ENCODE measurements at places on chromosomes 6 and 20.

- DNase-seq: no peak
Measured at GRCh38 chr20:5606350-5606749, 143.9 kb upstream of the SHLD1 start.

DNA sequence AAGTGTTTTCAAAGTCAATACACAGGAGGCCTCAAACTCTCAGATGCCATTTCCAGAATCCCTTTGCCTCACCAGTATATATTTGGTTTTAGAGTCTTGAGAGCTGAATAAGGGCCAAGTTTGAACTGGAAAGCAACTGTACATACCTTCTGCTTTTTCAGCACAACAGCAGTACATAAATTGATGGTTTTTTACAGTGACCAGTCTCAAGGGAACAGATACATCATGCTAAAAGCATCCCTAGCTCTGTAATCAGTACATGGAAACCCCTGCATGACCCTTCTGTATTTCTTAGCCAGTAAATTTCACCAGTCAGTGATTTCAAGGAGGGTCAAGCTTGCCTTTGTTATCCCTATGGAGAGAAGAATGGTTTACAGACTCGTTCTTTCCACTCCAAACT lies 40.6 kb upstream of the ECHDC1 start:
- no peak for DNase-seq

GRCh38 chr20:63475209-63475608 lies 2.8 kb upstream of the KCNQ2 start:
- no peak for DNase-seq

- DNase-seq: peak; percentile 51
Measured at GRCh38 chr20:11891776-11892545, 25.7 kb upstream of the BTBD3 start.

DNA sequence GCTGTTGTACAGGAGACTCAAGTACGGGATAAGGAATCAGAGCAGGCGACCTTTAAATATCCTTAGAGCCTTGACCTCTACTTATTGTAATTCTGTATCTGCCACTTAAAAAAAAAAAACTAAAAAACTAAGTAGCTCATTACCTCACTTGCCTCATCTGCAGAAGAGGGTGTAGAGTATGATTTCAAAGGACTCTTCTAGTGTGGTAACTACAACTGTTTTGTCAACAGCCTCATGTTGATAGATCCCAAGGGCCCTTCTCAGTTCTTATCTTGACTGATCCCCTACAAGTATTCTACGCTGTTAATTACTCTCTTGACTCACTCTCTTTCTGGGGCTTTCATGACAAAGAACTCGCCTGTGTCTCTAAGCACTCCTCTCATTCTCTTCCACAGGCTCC lies 16.7 kb upstream of the PDYN start:
- DNase-seq: no peak

DNA sequence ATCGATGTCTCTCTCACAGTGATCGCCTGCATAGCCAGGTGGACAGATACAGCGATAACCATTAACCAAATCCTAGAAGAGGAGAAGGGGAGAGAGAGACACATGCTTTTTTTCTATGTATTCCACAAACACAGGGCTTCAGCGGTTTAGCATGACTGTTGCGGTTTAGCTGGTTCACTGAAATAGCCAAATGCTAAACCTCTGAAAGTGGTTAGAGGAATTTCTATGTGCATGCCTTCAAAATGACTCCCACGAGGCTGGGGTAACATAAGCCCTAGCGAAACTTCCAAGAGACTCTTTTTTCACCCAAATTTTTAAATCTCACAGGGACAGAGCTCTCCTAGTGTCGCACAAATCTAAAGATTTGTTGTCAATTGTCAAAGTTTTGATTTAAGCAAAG lies 25.1 kb downstream of the JAG1 start:
- DNase-seq: no peak

- peak; percentile 48 for DNase-seq
Measured at GRCh38 chr6:22062807-22063408, 233.9 kb downstream of the PRL start.

DNA sequence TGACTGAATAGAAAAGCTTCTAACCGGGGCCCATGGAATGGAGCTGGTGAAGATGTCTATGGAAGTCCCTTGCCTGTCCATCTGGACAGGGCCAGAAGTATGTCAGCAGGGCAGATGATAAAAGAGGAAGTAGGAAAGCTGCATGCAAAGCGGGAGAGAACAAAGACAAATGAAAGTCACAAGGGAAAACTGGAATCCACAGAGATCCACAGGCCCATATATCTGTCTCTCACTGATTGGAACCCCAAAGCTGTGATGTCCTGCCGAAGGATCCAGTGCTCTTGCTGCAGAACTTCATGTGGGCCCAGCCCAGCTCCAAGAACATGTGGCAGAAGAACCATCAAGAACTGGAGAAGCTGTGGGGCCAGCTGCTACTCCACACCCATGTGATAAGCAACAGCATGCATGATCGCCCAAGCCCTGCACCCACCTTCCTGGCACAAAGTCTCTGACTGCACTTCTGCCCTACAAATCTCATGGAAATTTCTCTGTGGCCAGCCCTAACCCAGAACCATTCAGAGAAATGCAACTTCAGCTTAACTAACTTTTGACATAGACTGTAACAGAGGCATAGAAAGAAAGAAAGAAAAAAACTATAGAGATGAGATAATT lies 716.0 kb downstream of the KIF16B start:
- DNase-seq: no peak

DNA sequence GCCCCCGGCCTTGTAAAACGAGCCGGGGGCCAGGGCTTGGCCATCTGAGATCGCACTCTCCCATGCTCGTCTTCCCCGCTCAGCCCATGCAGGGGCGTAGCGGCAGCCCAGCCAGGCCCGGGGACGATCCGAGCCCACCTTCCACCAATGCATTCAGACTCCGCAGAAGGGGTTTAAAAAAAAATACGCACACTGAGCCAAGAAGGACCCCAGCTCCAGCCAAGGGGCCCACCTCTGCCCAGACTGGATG lies 320 bp downstream of the GSTA4 start:
- DNase-seq: peak; percentile 17

GRCh38 chr20:16707674-16708073 lies 22.2 kb upstream of the SNRPB2 start:
- no peak for DNase-seq

DNA sequence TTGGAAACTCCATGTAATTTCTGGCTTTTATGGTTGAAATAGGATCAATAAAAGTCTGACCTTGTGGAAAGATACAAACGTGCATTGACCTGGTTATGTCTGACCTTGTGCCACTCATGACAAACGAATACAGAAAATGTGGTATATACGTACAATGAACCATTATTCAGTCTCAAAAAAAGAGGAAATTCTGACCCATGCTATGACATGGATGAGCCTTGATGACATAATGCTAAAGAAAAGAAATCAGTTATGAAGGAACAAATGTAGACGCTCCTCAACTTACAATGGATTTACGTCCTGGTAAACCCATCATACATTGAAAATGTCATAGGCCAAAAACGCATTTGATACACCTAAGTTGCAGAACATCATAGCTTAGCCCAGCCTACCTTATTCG lies 309.7 kb upstream of the SULF2 start:
- no peak for DNase-seq

- no peak for DNase-seq
Measured at GRCh38 chr6:147108259-147108910, 95.8 kb upstream of the STXBP5 start.

DNA sequence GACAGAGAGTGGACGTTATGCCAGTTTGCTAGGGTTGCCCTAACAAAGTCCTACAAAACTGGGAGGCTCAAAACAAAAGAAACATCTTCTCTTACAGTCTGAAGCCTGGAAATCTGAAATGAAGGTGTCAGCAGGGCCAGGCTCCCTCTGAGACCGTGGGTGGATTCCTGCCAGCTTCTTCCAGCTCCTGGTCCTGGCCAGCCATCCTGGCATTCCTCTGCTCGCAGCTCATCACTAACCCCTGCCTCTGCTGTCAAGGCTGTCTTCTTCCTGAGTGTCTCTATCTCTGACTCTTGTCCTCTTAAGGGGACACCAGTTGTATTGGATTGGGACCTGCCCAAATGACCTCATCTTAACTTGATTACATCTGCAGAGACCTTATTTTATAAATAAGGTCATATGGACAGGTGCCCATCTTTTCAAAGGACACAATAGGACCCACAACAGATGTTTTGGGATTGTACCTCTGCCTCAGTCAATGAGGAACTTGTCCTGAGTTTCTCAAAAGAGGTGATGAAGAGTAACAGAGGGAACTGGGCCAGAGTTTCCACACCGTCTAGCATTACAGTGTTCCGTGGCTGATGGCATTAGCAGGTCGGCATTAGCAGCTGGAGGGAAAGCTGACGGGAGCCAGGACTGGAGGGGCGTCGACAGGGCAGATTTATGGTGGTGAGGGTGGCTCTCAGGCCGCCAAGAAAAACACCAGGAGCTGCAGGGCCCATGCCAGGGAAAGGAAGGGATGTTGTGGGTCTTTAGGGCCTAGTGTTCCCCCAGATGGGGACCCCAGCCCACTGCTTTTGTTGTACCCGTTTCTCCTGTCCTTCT lies 157.3 kb downstream of the TBXT start:
- no peak for DNase-seq

- DNase-seq: no peak
Measured at GRCh38 chr20:57695012-57695411, 14.8 kb downstream of the PMEPA1 start.

GRCh38 chr6:4567141-4567540 lies 209.1 kb upstream of the CDYL start:
- DNase-seq: no peak

DNA sequence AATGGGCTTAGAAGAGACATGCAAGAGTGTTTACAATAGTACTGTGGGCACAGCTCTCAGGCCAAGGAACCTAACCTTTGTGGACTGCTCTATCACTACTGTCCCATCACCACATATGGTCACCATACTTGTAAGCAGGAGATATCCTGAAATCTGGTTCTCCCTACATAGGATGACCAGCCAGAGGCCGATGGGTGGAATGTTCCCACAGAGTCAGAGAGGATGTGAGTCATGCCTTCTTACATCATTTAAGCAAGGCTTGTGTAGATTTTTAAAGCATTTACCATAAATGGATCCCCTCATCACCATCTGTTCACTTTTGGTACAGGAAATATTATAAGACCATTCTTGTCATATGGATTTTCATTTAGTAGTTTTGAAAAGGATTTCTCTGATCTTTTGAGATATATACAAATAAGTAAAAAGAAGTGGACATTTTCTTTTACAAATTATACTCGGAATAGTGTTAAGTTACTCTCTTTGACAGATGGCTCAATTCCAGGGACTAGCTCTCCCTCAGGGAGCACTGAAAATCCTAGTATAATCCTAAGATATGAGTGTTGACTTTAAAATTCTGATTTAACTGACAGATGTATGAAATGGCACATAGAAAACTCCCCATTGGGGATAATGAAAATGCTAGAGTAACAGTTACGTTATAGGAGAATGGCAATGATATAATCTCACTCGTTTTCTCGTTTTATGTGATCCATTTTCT lies 6.6 kb downstream of the HTR1B start:
- no peak for DNase-seq

GRCh38 chr20:20412750-20413149 lies 44.8 kb downstream of the INSM1 start:
- DNase-seq: no peak

- DNase-seq: no peak
Measured at GRCh38 chr6:12014027-12014872, 2.1 kb downstream of the HIVEP1 start.

DNA sequence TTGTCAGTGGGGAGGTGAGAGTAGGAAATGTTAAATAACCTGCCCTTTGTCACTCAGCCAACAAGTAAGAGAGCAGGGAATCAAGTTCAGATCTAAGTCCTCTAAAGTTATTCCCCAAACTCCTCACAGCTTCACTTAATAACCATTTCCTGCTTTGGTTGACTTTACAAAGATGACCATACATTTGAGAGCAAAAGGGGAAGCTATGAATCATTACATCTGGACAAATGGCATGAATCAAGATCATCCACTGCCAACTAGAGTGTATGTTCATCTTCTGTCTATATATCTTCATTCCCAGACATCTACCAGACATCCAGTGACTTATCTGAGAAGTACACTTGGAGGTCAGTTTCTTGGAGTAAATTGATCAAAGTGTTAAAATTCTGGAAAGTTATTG lies 15.1 kb upstream of the HIVEP2 start:
- DNase-seq: no peak

DNA sequence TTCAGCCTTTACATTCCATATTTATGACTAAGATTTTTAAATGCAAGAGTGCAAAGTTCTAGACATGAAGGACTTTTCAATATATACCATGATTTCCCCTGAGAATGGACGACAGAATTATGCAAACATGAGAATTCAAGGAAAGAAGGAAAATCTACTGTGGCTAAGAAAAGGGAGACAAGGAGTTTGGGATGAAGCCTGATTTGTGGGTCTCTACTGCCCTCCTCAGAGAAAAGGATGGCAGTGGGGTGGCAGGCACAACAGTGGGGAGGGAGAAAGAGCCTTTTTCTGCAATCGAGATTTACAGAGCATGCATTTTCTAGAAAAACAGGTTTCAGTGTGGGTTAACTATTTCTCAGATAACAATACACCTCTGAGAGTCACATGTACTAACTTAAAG lies 466.9 kb upstream of the NRSN1 start:
- DNase-seq: no peak

- DNase-seq: no peak
Measured at GRCh38 chr6:159565181-159565710, 127.8 kb downstream of the SOD2 start.

DNA sequence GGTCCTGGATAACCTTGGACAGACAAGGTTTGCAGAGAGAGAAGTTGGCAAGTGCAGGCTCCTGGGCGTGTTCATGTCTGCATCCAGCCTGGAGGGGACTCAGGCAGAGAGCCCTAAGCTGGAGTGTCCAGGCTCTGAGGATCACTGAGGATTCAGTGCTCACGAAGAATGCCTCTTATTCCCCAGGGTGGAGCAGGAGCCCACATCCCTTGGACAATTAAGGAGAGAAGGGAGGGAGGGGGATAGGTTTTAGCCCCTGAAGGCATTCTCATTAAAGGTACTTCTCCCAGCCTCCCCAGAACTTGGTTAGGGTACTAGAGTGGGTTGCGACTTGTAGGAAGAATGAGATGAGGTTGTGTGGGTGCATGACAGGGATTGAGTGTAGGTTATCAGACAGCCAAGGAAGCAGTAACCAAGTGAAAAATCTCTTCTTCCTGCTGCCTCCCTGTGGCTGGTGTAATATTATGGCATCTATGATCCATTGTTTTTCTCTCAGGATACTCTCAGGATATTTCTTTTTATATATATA lies 680 bp downstream of the HLA-DPB1 start:
- DNase-seq: no peak

GRCh38 chr20:15619816-15620215 lies 953.4 kb downstream of the KIF16B start:
- DNase-seq: no peak

- DNase-seq: no peak
Measured at GRCh38 chr6:24888715-24889370, 46.9 kb downstream of the RIPOR2 start.

GRCh38 chr6:106490974-106491373 lies 130.5 kb downstream of the CRYBG1 start:
- DNase-seq: no peak
